NCI-H1105 (cell line): ENCODE measurements at places on chromosomes 3 and 15.

DNA sequence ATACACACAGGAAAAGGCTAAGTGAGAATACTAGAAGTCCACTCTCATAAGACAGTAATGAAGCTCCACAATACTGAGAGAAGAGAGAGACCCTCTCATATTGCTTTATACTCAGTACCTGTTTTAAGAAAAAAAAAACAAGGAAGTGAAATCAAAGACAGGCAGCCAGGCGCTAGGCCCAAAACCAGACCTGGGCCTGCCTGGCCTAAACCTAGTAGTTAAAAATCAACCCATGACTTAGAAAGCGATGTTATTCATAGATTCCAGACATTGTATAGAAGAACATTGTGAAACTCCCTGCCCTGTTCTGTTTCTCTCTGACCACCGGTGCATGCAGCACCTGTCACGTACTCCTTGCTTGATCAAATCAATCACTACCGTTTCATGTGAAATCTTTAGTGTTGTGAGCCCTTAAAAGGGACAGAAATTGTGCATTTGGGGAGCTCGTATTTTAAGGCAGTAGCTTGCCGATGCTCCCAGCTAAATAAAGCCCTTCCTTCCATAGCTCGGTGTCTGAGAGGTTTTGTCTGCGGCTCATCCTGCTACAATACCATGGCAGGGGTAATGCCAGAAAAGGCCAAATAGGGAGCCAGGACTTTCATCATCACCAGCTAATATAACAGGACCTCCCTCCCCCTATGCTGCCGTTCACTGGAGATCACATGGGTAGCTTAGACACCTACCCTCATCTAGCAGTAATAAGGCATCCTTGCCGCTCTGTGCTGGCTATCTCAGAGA, 1294.1 kb downstream of the NSUN3 start:
- DNase-seq = no peak

DNA sequence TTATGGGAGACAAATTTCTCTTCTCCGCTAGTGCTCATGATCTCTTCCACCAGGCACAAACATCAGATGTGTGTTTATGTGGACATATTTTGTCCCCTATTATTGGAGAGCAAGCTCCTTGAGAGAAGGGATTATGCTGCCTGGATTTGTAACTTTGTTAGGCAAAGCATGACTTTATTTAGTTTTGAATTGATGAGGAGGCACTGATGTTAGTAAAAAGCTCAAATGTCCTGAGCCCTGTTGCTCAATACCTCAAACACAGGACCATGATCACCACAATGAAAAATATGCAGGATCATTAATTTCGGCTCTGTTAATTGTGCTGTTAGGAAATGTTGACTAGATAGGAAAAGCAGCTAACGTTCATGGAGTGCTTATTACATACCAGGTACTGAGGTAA, 29.1 kb downstream of the SCG5 start:
- DNase-seq = no peak

GRCh38 chr3:152557302-152557999, 277.5 kb upstream of the P2RY1 start:
- DNase-seq = no peak

DNA sequence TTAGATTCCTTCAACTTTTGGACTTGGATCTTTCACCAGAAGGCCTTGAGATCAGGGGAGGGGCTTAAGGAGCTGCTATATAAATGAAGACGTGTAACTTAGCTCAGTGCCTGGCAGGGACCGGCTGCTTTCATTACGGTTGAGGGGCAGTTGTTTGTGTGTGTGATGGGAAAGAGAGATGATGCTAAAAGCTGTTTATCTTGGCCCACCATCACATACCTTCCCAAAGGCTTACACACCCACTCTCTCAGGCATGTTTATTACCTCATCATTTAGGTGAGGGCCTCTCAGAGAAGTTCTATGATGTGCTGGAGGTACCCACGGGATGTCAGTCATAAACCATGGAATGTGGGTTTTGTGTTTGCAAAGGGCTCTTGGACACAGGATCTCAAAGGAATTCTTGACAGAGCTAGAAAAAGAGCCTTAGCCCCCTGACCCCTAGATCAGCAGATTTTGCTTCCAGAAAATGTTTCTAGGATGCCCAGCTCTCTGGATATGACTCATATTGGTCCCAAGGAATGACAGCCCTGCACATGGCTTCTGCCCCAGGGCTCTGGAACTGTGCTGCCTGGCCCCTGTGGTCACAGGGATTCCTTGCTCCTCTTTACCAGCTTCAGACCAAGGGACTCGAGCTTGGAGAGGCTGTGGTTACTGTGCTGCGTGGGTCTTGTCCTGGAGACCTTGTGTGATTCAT, 15.9 kb upstream of the SMAD3 start:
- no peak for DNase-seq

- peak; percentile 77 for DNase-seq
Measured at GRCh38 chr3:125375950-125376679, 990 bp upstream of the ZNF148 start.

DNA sequence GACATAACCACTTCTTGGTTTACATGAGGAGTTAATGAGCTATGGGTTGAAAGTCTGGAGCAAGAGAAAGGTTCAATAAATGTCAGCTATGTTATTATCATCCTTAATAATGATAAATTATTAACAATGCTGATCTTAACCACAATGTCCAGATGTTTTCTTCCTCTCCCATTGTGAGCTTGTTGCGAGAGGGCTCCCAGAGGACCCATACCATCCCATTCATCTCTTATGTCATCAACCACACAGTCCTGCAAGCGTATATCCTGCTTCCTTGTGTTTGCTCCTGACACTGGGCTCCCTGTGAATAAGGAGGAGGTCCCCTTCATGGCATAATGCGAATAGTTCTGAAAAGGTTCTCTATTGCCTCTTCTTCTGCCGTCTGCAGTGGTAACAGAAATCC, 266.8 kb downstream of the TLE3 start:
- no peak for DNase-seq

- peak; percentile 64 for DNase-seq
Measured at GRCh38 chr3:11719406-11720303, 75.9 kb upstream of the VGLL4 start.

GRCh38 chr15:56760186-56760585, 26.9 kb upstream of the ZNF280D start:
- no peak for DNase-seq

- DNase-seq = no peak
Measured at GRCh38 chr3:188796122-188796631, 375.6 kb upstream of the TPRG1 start.

DNA sequence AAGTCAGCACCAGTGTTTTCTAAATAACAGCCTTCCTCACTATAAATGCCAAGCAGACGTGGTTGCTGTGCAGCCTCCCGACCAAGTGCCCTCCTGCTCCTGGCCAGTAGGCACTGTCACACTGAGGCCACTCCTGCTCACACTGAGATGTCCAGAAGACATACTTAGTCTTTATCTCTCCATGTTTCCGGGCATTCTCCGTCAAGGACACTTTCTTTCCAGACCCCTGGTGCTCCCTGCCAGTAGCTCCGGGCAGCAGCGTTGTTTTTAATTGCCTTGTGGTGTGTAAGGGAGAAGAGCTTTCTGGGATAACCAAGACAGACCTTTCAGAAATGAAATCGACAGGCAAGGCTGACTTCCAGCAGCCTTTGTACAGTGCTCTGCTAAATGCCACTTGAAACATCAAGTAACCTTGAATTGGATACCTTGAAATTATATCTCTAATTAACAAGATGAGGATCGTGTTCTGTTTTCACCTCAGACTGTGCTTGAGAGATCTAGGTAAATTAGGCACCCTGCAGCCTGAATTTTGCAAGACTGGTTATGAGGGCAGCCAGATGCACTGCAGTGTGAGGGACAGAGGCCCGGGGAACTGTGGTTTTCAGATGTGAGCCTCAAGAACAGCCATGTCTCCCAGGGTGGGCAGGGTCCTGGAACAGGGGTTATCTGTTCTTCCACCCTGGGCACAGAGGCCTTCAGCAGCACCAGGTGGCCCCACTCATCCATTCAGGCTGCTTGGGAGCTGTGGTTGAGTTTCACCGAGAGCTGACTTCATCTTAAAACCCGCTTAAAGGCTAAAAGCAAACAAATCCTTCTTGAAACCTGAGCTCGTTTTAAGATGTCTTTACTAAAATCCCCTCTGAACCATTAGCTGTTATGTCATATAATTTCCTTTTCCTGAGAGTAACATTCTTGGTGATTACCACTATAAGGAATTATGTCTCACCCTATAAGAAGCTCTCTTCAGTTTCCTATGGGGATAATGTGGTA, 105.5 kb upstream of the IL12A start:
- DNase-seq = peak; percentile 81

GRCh38 chr3:51581524-51581923, 43.0 kb downstream of the RAD54L2 start:
- no peak for DNase-seq

GRCh38 chr3:70053293-70053692, 53.8 kb downstream of the SAMMSON start:
- no peak for DNase-seq

- DNase-seq = no peak
Measured at GRCh38 chr3:23221136-23221535, 18.0 kb downstream of the UBE2E2 start.

DNA sequence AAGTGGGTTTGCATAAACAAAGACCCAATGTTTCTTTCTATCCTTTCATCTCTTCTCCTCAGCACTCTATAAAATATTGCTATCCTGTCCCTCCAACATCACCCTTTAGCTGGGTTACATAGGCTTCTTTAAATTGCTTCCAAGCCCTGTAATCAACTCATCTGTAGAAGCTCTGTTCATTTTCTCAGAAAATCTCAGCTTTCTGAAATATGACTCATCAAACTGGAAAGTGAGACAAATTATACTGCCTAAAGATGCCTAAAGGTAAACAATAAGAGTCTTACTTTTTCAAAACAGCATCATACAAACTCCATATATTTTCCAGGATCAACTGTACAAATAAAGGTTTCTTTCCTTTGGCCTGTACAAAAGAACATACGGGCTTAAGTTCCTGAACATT, 33.8 kb downstream of the EFL1 start:
- no peak for DNase-seq

DNA sequence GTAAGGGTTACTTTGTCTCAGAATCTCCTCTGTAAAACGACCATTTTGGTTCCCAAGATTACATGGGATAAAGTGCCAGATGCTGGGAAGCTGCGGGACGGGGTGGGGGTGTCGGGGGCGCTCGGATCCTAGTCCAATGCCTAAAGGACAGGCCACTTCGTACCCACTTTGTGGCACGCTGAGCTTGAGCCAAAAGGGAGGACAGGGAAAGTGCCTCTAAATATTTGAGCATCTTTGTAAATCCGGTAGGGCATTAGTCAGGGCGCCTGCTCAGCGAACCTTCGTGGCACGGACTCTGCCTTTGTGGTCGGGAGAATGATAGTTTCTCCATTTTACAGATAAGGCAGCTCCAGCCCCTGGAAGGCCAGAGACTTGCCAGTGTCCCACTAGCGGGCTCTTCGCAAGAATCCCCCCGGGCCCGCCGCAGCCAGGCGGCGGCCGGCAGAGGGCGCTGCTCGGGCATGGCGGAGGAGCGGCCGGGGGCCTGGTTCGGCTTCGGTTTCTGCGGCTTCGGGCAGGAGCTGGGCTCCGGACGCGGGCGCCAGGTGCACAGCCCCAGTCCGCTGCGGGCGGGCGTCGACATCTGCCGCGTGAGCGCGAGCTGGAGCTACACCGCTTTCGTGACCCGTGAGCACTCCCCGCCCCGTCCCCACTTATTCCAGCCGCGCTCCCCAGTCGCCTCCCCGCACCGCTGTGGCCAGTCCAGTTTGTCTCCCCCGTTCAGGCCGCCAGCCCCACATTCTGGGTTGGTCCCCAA, 1.8 kb downstream of the RCCD1 start:
- DNase-seq = peak; percentile 43

GRCh38 chr3:113747283-113748046, 630 bp downstream of the ATP6V1A start:
- peak; percentile 33 for DNase-seq

- DNase-seq = no peak
Measured at GRCh38 chr15:79897701-79898113, 893 bp upstream of the MTHFS start.

DNA sequence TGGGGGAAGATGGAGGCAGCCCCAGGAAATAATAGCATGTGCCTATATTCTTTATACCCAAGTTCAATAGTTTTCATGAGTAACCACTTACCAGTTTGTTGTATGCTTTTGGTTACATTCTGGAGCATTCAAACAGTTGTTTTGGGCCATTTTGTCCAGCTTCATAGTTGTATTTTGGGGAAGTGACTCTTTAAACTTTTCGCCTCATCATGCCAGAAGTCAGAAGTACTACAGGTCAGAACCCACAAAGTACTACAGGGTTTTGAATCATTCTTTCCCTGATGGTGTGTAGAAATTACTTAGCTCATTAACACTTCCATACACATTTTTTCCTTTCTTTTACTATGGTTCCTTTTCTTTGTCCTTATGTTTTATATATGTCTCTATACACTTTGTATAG, 210.6 kb downstream of the ARPP21 start:
- DNase-seq = no peak

- no peak for DNase-seq
Measured at GRCh38 chr3:62035402-62036057, 337.8 kb downstream of the FEZF2 start.

GRCh38 chr3:184710870-184711492, 883 bp downstream of the MAGEF1 start:
- peak; percentile 32 for DNase-seq

- no peak for DNase-seq
Measured at GRCh38 chr3:141278196-141279076, 46.8 kb downstream of the PXYLP1 start.

DNA sequence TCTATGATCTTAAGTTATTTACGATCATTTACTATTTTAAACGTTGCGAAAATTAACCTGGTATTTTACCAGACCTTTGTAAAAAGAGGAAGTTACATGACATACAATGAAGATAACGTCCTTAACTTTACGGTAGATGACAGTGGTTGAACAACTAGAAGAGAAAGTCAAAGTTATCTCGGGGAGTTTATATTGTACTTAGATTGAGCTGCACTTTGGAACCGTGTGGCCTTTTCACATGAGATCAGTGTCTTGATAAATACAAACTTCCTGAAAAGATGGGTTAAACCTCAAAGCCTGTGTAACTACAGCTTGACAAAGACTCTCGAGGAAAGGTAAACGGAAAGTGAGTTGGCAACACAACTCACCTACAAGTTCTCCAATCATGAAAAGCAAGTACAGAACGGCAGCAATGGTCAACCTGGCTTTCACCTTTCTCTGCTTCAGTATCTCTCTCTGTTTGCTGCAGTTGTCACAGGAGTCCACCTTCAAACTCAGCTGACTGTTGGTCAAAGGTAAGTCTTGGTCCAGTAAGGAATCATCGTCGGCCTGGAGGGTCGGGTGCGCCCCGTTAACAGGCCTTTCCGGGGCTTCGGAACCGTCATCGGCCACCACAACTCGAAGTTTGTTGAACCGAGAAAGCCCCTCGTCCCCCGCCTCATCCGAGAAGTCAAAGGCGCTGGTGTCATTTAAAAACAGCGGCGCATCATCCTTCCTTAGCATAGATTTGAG, 793 bp downstream of the SLC30A4 start:
- no peak for DNase-seq

- DNase-seq = no peak
Measured at GRCh38 chr3:160286231-160286630, 61.0 kb downstream of the C3orf80 start.

DNA sequence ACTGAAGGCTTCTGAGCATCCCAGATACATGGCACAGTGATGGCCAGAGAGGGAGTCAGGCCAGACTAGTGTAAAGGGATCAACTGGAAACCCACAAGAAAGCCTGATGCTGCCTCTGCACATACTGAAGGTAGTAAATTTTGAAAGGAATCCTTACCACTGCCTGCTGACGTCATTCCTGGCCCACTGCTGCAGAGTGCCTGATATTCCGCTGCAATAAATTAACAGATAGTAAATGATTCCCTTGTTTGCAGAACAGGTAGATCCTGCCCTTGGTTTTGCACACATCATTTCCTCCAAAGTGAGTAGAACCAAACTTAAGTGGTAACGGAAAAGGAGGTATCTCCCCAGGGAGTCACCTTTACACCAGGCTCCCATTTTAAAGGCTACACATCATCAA, 146.7 kb downstream of the FBN1 start:
- no peak for DNase-seq
